Fibroblast of lung (primary cell): ENCODE measurements at places on chromosomes 7 and 10.

GRCh38 chr7:158707610-158708009, 3.0 kb upstream of the NCAPG2 start:
- no peak for DNase-seq

DNA sequence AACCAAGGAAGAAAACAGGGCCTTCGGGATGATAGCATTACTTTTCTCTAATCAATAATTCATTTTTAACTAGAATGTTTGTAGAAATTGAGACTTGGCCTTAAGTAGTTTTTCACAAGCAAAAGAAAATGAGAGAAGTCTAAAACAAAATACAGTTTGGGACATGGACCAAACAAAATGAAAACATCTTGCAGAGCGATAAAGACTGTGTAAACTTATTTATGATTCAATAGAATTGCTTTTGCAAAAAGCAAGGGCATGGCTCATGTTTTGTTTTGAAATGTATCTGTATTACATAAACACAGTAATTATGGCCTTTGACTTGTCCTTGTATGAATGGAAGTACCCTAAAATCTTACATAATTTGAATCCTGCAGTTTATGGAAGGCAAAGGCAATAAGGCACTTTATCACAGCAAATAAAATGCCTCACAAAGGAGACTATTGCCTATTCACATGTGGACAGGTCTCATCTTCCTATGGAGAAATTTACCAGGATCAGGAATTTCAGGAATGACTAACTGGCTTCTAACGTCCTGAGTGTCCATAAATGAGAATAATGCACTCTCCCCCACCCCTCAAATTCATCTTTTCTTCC, 295.2 kb downstream of the PTEN start:
- no peak for DNase-seq

DNA sequence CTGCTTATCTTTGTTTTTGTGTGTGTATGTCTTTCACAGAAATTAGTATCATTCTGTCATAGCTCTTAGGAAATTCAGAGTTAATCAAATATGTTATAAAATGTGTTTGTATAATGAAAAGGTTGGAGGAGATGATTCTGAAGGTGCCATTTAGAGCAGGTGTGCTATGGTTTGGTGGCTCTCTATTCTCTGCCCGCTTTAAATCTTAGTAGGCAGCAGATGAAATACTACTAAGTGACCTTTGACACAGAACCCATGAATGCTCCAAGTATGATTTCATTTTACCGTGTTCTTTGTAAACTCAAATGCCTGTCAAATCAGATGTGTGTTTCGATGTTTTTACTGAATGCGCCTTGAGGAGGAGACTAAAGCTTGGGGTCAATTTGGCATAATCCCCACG, 24.5 kb downstream of the ZEB1 start:
- no peak for DNase-seq

DNA sequence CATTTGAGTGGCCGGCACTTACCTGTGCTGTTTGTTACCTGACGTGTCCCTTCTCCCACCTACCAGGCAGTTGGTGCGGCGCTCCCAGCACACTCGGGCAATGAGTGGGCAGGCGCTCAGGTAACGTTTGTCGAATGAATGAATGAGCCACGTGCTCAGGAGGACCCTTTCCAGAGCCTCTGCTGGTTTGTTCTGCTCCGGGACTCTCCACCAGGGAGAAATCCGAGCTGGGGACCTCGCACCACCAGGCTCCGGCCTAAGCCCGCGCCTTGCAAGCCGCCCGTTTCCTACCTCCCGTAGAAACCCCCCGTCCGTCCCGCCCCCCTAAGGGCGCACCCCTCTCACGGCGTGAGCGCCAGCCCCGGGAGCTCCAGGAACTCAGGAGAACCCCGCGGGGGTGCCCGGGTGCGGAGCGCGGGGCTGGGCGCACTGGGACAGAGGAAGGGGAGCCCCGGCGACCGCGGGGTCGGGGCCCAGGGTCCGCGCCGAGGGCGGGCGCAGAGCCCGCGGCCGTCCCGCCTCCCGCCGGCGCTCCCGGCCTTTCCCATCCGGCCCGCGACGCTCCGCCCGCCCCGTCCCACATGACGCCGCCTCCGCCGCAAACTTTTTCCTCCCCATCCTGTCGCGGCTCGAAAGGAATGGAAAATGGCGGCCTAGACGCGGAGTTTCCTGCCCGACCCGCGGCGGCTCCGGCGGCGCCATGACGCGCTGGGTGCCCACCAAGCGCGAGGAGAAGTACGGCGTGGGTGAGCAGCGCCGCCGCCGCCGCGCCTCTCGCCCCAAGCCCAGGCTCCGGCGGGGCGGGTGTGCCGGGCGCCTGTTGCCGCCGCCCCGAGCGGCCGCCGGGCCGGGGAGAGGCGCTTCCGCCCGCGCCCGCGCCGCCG, at the start of gene DOCK1:
TSS of gene DOCK1 (plus strand) at position 611 of the 884 bp plus-strand sequence. CDS start at position 701, 90 bp downstream.
- peak; percentile 73 for DNase-seq

DNA sequence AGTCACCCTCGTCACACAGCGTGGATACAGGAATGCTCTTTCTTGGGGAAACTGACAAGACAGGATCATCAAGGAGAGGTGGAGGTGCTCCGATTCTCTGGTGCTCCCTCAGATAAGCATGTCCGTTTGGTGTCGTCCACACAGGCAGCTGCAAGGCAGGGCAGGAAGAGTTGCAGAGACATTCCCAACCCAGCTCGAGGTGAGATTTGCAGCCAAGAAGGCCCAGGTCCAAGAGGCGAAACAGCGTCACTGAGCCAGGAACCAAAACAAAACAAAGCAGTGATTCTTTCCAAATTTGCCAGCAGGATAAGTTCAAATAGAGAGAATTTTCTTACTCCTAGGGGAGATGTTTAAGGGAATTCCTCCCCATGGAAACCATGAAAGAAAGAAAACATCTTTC, 386.5 kb upstream of the PFKP start:
- DNase-seq, result no peak

DNA sequence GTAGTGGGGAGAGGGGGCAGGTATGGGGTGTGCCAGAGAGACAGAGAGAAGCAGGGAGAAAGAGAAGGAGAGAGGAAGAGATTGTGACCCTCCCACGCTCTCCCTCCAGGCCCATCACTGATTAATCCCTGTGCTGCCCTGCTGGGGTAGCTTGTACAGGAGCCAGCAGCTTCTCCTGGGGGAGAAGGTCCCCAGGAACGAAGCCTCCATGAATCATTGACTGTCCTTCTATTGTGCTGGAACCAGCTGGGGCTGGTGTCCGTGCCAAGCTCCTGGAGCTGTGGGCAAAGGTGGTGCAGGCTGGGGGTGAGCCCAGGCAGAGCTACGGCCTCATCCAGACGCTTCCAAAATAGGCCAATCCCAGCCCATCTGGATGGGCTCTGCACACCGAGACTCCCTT, 20.9 kb downstream of the AQP1 start:
- no peak for DNase-seq

DNA sequence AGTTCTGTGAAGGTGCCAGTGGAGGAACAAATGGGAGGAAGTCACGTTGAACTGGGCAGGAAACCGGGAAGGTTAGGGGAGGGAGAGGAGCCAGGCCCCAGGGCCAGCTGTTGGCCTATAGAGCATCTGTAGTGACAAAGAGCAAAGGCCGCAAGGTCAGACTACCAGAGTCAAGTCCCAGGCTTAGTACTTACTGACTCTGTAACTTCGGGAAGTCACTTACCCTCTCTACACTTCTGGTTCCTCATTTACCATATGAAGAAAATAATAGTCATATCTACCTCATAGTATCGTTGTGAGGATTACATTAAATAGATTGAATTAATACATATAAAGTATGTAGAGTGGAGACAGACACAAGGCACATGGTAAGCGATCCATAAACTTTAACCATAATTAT, 101.8 kb upstream of the FZD1 start:
- no peak for DNase-seq

- DNase-seq, result no peak
Observed at GRCh38 chr10:131630772-131631258, 270.0 kb upstream of the PPP2R2D start.

DNA sequence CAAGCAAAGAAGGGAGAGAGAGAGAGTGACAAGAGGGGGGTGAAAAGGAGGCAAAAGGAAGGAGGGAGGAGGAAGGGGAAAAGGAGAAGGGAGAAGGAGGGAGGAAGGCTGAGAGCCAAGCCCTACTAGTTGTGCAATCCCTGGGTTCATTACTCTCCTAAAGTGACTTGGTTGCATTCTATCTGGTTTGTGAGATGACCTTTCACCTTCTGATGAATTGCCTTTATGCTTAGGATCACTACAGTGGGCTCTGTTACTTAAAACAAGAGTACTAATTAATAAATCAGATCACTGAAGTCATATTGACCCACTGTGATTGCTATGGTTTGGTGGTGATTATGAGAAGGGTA, 144.9 kb downstream of the KIF20B start:
- DNase-seq, result peak; percentile 19

DNA sequence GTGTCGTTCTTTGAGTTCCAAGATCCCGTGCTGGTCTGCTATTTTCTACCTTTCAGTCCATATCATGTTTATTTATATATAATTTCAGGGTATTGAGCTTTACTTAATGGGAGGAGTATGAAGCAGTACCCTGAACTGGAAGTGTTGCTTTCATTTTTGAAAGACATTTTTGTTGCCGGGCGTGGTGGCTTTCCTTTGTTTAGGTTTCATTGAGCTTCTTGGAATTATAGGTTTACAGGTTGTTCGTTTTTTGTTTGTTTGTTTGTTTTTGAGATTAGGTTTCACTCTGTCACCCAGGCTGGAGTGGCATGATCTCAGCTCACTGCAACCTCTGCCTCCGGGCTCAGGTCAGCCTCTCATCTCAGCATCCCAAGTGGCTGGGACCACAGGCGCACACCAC, 7.4 kb downstream of the ZNF487 start:
- DNase-seq, result no peak

DNA sequence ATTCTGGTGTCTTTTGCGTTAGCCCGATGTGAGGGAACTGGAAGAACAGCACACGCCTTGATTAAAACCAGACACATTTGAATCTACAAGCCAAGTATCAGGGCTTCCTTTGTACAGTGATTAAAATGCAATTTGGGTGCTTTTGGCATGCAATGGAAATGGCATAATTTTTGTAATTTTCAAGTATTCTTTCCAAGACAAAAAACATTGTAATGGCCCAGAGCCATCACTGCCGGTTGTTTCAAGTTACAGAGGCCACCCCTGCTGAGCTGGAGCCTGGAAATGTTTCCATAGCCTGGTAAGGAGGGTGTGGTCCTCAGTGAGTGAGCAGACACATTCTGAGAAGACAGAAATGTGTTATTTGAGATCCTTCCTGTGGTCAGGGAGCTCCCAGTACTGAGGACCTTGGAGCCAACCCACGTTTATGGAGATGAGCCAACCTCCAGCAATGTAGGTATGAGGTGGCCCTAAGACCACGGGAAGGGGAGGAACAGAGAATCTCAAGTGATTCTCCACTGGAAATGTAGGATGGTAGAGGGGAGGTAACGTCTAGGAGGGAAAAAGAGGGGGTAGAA, 20.9 kb downstream of the TEX36 start:
- DNase-seq, result peak; percentile 72

DNA sequence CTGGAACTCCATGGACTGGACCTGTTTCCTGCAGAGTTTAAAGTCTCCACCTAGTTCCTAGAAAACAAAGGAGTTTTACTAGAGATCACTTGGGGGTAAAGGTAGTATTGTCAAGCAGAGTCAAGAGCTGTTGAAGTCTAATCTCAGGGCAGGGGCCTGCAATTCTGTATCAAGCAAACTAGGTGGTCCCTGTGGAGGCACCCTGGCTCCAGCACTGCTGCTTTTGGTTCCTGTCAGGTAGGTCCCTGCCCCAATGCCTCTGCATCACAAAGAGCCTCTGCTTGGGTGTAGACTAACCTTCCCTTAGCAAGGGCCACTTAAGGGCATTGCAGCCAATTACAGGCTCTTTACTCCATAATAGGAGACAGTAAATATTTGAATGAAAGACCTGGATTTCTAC, 22.5 kb downstream of the ZSCAN25 start:
- no peak for DNase-seq

DNA sequence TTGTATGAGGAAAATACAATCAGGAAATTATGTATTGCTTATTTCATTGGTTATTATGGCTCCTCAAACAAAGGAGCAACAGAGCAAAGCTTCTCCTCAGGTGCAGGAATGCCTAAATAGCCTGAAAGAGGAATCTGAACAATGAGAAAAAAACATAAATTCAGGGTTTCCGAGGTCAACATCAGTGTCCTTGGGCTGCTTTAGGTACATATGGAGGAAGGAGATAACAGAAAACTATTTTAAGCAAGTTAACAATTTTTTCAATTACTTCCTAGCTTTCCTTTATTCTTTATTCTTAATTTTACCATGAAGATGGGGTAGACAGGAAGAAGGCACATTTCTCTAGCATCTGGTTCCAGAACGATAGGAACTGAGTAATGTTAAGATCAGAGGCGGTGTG, 14.0 kb downstream of the SLC16A9 start:
- no peak for DNase-seq

DNA sequence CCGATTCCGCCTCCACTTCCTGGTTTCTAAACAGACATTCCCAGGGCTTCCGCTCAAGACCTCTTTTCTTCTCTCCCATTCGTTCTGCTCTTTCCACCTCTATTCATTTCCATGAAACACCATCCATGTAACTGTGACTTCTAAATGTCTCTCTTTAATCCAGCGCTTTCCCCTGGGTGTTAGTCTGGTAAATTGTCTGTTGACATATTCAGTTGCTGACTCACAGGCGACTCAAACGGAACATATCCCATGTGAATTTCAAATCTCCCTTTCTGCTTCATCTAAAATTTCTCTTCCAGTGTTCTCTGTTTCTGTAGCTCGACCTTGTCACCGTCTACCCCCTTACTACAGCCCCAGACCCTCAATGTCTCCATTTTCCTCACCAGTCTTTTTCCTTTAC, 119.1 kb downstream of the PFKFB3 start:
- DNase-seq, result peak; percentile 43

DNA sequence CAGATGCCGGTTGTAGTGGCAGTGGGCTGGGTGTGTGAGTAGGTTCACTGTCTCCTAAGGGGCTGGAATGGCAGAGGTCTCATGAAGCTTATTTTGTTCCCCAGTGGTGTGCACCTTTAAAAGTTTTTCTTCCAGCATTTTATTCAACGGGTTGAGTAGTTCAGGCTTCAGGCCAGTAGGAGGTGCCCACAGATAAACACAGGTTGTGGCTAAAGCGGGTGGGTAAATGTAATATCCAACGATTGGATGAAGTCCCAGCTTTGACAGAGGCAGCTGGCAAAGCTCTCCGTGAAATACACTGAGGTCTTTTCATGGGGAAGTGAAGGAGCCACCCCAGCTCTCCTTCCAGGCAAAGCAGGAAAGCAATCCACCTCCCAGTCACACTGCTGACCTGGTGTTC, 339.8 kb upstream of the LRRTM3 start:
- peak; percentile 9 for DNase-seq

DNA sequence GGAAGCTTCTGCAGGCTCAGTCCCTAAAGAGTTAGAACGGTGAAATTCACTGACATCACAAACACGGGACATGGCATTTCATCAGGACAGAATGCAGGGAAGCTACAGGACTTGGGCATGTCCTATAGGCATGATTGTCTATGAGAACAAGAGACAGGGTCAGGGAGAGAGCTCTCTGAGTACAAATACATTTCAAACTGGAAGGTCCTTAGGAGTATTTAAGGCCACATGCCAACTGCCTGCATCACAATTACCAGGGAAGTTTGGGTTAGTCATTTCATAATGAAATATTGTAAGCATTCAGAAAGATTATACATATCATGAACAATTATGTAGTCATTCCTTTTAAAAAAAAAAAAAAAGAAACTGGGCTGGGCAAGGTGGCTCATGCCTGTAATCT, 71.3 kb downstream of the CREB3L2 start:
- peak; percentile 88 for DNase-seq
